ENCODE measurements at places on chromosomes 11 and 22.

DNA sequence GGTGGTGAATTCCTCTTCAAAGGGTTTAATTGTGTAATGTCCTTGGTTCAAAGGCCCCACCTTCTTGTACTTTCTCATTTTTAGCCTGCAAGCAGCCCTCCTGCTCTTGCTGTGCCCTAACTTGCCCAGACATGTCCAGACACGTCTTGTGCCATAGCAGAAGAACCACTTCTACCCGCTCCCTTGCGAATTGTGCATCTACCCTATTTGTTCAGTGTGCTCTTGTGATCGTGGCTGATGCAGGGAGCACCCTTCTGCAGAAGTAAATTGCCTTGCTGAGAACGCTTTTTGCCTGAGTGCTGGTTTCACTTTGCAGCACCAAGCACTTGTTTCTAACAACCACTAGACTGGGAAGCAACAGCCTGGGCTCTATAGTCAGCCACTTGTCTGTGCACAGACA lies 249.4 kb downstream of the SBF2 start:
- DNase-seq, result no peak

DNA sequence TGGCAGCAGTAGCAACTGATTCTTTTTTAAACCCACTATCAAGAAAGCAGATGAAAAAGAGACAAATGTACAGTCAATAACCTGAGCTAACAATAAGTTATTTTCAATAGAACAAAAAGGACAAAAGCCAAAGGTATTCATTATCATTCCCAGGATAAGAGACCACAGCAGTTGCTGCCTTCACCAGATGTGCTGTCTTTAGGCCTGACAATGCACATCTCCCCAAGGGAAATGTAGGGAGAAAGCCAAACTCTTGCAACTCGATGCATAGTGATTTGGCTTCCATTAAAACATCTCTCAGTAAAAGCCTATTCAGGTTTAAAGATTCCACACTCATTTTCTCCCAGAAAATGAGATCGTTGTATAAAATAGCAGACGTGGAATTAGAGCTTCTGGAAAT lies 210.7 kb downstream of the METTL15 start:
- DNase-seq, result no peak

- DNase-seq, result no peak
These were observed 59.0 kb downstream of the NCAPD3 start for GRCh38 chr11:134164490-134165370.

DNA sequence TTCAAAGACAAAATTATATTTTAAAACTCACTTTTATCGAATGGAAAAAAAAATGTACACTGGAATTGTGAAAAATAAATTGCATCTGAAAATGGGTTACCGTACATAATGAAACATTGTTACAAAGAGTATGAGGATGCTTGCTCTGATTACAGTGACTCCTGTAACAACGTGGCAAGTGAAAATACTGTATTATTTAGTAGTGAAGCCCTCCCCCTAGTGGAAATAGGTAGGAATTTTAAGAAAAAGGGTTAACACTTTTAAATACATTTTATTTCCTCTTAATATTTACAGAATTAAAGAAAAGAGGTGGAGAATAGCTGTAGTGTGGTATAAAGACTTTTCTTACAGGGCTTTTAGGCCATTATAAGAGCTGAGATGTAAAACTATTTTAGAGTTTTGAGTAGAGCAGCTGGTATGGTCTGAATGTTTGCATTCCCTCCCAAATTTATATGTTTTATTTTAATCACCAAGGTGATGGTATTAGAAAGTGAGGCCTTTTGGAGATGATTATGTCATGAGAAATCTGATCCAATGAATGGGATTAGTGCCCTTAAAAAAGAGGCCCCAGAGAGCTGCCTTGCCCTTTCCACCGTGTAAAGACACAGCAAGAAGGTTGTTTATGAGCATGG lies 25.2 kb downstream of the FAM76B start:
- DNase-seq, result no peak

DNA sequence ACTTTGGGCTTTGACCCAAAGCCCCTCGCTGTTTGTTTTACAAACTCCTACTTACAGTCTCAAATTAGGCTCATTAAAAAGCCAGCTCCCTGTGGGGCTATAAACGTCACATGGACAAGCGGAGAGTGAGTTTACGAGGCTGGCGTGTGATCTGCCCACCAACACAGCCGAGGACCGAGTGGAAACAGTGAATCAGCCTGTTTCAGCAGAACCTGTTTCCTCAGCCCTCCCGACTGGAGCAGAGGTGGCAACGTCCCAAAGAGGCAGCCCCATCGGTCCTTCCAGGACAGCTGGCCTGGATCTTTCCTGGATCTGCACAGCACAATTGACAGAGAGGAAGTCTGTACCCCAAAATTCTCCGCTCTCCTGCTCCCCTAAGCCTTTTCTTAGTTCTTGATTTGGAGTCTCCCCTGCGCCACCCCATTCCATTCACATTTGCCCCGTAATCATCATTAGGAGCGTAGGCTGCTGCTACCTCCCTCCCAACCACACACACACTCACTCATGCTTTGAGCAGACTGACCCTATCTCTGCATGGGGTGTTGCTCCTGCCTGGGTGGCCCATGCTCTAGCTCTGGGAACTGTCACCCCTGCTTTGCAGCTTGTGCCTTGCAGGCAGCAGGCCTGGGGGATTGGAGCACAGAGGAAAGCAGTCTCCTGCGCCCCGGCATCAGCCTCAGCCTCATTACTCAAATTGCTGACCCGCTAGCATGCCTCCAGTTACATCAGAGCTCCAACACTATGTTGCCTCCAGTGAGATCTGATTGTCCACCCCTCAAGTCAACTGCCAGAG lies 117.8 kb downstream of the NAT10 start:
- no peak for DNase-seq

GRCh38 chr22:40651057-40651456 lies 14.5 kb upstream of the MRTFA start:
- no peak for DNase-seq

All from activated T-cell treated with anti-CD3 and anti-CD28 coated beads, Interleukin-2, amount 50 U/mL, for 48 hours (primary cell).